ENCODE measurements at places on chromosomes 4 and X. TPM values are rescaled to one million over a fixed set of nuclear protein-coding genes. Genes with fewer than 3 reads are reported as not detected.

Gene CNGA1
- 1.3 TPM for total RNA-seq

Gene SPATA4
- total RNA-seq: not detected

Gene RASL11B
- total RNA-seq: 0.77 TPM

Gene SPANXB1
- not detected for total RNA-seq

Gene LGI2
- total RNA-seq: 6.1 TPM
